ENCODE measurements at places on chromosomes 16 and 17.

- no peak for DNase-seq
Measured at GRCh38 chr17:27751166-27751565, 49.2 kb downstream of the NOS2 start.

- DNase-seq: no peak
Measured at GRCh38 chr16:85187447-85187846, 75.2 kb upstream of the CIBAR2 start.

GRCh38 chr17:68457168-68457538, at the start of gene WIPI1:
Gene WIPI1, minus strand, starts transcription at chr17:68457496. Its CDS starts 75 bp downstream, at chr17:68457421.
- DNase-seq: no peak

- DNase-seq: no peak
Measured at GRCh38 chr17:80861892-80862291, 129.7 kb upstream of the CHMP6 start.

DNA sequence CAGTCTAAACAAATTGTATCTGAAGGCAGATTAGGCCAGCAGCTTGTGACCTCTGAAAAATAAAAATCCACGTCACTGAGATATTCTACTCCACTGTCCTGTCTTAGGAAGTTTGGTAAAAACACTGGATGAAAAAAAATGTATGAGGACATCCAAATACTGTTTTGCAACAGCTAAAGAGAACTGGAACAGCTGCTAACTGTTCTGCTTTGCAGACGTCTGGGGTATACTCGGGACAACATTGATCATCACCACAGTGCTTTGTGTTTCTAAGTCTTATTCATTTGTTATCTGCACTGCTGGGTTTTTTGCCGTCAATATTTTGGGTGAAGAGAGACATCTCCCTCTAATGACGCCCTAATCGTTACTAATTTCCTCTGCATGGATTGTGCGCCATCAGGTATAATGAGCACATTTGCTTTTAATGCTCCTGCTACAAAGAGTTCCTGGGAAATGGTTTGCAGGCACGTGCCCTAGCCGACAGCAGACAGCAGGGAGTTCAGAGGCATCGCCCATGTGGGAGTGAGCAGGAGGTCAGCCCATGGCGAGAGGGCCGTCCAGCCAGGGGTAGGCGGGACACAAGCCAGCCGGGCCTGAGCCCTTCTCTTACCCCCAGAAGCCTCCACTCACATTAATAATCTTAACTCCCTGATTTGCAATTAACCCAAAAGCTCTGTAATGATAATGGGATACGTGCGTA, 87.0 kb downstream of the CBLN1 start:
- no peak for DNase-seq

- DNase-seq: no peak
Measured at GRCh38 chr17:14297161-14297851, 3.6 kb upstream of the HS3ST3B1 start.
